ENCODE measurements at places on chromosomes 7 and 10.

GRCh38 chr7:60706-61105 is 131.7 kb upstream of the FAM20C start:
- DNase-seq: no peak

GRCh38 chr7:100017300-100017699 is 1.9 kb downstream of the ZKSCAN1 start:
- no peak for DNase-seq

GRCh38 chr7:749140-749551 is 22.1 kb upstream of the PRKAR1B start:
- peak; percentile 35 for DNase-seq

- no peak for DNase-seq
Observed at GRCh38 chr10:58064714-58065528, 202.8 kb downstream of the IPMK start.

DNA sequence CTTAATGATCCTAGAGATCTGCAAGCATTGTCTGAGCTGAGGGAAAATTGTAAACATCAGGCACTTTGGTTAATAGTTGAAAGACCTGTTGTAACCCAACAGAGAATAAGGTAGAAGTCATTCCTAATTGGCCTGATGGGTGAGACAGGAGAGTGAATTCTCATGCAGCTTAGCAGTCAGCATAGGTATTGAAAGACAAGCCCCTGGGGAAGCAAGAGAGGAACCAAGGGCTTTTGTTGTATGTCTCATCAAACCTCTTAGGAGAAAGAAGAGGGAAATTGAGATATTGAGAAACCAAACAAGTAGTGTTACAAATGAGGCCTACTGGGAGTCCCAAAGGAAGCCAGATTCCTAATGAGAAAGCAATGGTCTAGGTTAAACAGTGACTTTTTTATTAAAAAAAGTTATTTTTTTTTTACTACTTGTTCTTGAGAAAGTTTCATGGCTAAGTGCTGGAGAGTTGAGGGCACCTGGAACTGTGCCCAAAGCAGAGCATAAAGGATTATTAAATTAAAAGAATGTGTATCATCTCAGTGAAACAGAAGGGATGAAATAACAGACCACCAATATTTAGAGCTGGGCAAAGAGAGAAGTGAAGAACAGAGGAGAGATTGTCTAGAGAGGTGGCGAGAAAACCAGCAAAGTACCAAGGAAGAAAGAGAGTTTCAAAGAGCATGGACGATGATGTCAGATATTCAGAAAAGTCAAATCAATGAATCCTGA is 168.9 kb downstream of the CDK14 start:
- no peak for DNase-seq

- DNase-seq: no peak
Observed at GRCh38 chr10:4545062-4545461, 280.9 kb upstream of the AKR1E2 start.

- DNase-seq: no peak
Observed at GRCh38 chr7:8146106-8146787, 115.7 kb downstream of the ICA1 start.

GRCh38 chr10:84547616-84548015 is 219.2 kb downstream of the CCSER2 start:
- DNase-seq: no peak

DNA sequence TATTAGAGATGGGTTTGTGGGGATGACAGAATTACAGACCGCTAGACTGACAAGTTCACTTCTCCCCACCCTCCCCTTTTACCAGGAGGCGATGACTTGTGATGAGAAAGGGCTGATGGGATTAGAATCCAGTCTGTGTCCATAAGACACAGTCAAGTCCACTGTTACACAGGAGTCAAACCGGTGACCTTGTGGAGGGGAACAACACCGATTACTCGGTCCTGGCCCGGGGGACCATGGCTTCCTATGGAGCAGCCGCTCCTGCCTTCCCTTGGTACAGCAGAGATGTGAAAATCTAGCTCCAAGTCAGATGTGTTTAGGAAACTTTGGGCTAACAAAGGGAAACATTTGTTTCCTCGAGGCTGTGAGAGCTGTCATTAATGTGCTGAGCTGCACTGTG is 105.5 kb downstream of the ACTR3B start:
- DNase-seq: no peak

DNA sequence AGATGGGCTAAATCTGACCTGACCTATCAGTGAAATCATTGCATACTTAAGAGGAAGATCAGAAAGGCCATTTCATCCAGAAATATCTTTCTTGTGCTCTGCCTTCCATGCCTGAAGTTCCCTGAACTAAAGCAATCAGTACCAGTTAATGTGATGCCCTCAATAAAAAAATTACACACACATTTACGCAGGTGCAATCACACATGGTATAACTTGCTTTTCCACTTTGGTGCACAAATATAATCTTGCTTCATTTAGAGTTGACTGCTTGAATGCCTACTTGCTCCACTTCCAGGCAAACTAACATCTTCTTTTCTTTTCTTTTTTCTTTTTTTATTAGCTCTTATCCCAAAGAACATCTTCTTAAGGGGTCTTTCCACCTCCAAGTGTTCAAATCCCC is 58.3 kb upstream of the KIF5B start:
- no peak for DNase-seq

DNA sequence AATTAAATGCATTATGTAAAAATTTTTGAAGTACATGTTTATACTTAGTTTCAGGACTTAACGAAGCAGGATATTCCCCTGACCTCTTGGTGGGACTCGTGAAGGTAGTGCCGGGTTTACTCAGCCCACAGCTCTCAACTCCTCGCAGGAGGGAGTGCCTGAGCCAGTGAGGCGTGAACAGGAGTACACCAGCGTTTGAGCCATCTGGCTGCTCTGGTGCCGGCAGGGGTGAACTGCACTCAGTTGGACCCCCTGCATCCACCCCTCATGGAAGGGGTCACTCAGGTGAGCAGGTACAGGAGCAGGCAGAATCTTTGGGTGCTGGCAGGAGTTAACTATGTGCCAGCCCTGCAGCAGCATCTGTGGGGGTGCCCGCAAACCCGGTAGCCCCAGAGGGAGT is 625.1 kb upstream of the PCDH15 start:
- no peak for DNase-seq

DNA sequence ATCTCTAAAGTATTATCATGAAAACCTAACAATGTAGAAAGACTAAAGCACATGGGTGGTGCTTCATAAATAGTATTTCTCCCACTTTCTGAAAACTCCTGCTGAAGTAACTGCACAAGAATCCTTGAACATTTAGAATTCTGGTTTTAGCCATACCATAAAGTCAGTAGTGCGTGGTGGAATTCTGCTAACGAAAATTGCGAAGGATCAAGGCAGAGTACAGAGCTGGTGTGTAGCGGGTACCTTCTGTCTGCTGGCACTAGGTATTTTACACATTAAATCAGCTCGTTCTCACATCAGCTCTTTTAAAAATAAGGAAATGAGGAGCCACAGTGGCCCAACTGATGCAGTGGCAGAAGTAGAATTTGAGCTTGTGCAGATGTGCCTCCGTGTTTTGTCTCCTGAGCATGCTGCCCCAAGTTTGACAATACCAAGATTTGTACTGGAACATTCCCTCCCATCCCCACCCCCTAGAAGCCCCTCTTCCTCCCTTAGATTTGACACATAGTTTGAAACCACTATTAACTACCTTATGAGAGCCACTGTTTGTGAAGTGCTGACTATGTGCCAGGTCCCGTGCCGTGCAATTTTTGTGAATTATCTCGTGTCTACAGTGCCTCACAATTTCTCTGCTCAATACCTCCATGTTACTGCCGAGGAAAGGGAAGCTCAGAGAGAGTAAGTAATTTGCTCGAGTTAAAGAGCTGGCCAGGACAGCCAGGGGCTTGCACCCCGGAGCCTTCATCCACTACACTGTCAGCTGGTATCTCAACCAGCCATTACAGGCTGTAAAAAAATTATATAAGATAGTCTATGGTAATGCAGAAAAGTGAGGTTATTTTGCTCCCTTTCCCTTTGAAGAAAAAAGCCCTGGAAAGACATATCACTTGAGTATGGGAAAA is 66.9 kb downstream of the EGFR start:
- no peak for DNase-seq

GRCh38 chr10:26199841-26200240 is 16.7 kb upstream of the GAD2 start:
- no peak for DNase-seq

DNA sequence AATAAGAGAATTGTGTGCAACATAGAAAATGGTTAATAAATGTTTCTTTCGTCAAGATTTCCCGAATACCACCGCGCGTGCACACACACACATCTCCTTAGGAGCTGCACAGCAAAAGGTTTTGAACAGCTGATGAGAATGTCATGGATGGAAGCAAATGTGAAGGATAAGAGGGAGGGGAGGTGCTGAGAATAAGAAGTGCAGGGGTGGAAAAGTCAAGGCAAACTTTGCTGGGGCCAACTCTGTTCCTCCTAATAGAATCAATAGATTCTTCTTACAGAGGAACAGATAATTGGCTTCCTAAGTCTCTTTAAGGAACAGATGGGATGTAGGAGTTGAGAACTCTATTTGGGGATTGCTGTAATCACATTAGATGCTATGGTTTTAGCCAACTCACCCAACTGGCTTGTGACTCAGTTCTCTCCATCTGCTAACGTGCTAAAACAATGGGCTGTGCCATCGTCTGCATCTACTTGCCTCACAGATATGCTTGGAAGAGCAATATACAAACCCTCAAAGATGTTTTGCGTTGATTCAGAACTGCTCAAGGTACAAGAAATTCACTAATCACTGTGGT is 408.2 kb upstream of the CELF2 start:
- no peak for DNase-seq

- no peak for DNase-seq
Observed at GRCh38 chr7:137975221-137975620, 26.7 kb downstream of the CREB3L2 start.

DNA sequence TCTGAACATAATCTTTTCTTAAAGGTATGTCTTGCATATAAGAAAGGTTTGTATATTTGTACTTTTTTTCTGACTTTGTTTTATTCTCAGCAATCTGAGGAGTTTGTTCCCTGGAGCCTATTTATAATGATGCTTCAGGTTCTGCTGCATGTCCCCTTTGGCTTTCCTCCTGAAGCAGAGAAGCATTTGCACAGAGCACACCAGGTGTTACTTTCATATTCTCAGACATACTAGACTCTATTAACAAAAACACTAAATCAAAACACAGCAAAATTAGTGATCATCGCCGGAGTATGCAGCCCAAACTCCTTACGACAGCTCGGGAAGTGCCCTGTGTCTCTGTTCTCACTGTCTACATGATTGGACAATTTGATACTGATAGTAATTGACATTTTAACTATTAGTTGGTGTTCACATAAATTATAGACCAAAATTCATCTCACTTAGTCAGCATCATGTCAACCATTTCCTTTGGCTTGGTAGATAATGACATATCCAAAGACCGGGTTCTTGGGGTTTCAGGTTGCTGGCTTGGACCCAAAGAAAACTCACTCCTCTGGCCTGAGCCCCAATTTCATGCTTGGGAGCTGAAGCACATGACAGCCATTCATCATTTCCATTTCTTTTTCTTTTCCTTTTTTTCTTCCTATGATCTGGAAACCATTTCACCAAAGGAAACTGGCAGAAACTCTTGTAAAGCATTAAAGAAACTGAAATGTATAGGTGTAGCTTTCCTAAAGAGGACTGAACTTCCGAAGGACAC is 400.1 kb upstream of the NRP1 start:
- no peak for DNase-seq

GRCh38 chr10:1629326-1630198 is 107.8 kb downstream of the ADARB2 start:
- no peak for DNase-seq

- no peak for DNase-seq
Observed at GRCh38 chr7:155351120-155351870, 53.6 kb downstream of the INSIG1 start.

- DNase-seq: no peak
Observed at GRCh38 chr7:70627461-70627860, 504.5 kb upstream of the GALNT17 start.

DNA sequence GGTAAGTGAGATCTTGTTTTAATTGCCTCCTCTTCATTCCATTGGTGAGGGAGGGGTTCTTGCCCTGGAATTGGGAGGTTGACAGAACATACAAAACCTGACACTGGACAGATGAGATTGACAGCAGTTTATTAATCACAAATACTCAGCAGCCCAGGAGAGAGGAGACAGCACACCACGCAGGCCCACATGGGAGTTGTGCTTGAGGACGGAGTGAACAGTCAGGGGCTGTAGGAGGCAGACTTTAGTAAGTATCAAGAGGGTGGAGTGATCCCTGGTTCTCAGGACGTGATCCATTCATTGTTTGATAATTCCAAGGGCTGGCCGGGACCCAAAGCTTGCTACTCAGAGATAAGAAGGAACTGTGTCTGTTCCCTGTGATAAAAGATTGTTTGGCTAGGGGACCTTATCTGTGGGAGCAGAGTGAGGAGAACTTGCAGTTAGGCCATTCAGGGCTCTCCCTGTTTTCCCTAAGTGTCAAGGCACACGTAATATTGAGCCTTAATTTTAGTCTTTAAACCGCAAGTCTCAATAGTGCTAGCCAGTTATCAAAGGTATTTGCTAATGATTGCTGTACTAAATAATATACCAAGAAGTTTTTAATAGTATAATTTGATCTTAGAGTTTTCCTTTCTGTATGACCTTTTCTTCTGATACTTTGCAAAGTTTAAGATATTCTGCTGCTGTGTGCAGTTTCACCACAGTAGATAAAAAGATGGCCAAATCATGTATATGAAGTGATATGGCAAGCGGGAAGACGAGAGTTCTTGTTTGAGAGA is 14.5 kb downstream of the CAPZA2 start:
- DNase-seq: no peak

GRCh38 chr10:93090619-93091018 is 16.9 kb downstream of the CYP26A1 start:
- no peak for DNase-seq

DNA sequence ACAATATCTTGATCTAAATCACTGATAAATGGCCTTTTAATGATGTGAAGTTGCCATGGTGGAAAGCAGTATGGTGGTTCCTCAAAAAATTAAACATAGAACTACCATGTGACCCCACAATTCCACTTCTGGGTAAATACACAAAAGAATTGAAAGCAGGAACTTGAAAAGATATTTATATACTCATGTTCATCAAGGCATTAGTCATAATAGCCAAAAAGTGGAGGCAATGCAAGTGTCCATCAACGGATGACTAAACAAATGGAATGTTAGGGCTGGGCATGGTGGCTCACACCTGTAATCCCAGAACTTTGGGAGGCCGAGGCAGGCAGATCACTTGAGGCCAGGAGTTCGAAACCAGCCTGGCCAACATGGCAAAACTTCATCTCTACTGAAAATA is 2.0 kb upstream of the DNAJC12 start:
- no peak for DNase-seq

GRCh38 chr7:106367018-106367420 is 82.2 kb upstream of the NAMPT start:
- no peak for DNase-seq

- peak; percentile 41 for DNase-seq
Observed at GRCh38 chr10:103888113-103888841, 29.7 kb downstream of the STN1 start.

DNA sequence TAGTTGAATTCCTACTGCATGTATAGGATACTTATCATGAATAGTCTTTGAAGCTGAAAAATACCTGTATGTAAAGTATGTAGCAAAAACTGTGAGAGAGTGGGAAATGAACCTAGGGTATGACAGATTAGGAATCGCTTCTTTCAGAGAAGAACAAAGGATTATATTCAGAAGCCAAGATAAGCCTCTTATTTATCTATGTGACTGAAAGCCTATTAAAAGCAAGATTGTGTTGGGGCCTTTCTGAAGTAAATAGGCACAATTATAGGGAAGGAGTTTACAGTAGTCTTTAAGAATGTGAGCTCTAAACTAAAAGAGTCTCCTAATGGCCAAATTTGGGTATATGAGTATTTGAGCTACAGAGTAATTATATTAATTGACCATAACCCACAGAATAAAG is 102.1 kb downstream of the MTERF1 start:
- DNase-seq: no peak

GRCh38 chr10:90224791-90225566 is 523.6 kb downstream of the KIF20B start:
- no peak for DNase-seq

Measured in DMS 273 treated with DMSO at 0.1 percent for 48 hours (cell line).